ENCODE measurements at places on chromosomes 3 and 15. TPM values are rescaled to one million over a fixed set of nuclear protein-coding genes. Genes with fewer than 3 reads are reported as not detected.

TLR9 gene
- 0.59 TPM for total RNA-seq

CYP1A2 gene
- total RNA-seq = not detected

TM4SF4 gene
- total RNA-seq = not detected

IL5RA gene
- total RNA-seq = 0.28 TPM

- H3K27ac ChIP-seq = no peak overlapping the region
- no peak for DNase-seq
- no peaks in the 10 kb centered on the region for H3K27me3 ChIP-seq
- H3K36me3 ChIP-seq = no peaks in the 10 kb centered on the region
- H3K4me3 ChIP-seq = no peak overlapping the region
Observed at GRCh38 chr15:35325374-35325941, 220.5 kb downstream of the DPH6 start.

GRCh38 chr15:69457304-69458280 lies 5.0 kb downstream of the RPLP1 start:
- H3K27me3 ChIP-seq = no peaks in the 10 kb centered on the region
- H3K27ac ChIP-seq = peak overlapping the region; percentile 61
- H3K4me3 ChIP-seq = no peak overlapping the region

- H3K4me3 ChIP-seq = no peak overlapping the region
- H3K36me3 ChIP-seq = no peaks in the 10 kb centered on the region
- H3K27ac ChIP-seq = no peak overlapping the region
- no peak for DNase-seq
- no peaks in the 10 kb centered on the region for H3K27me3 ChIP-seq
Observed at GRCh38 chr3:143302638-143303171, 183.1 kb downstream of the CHST2 start.

DNA sequence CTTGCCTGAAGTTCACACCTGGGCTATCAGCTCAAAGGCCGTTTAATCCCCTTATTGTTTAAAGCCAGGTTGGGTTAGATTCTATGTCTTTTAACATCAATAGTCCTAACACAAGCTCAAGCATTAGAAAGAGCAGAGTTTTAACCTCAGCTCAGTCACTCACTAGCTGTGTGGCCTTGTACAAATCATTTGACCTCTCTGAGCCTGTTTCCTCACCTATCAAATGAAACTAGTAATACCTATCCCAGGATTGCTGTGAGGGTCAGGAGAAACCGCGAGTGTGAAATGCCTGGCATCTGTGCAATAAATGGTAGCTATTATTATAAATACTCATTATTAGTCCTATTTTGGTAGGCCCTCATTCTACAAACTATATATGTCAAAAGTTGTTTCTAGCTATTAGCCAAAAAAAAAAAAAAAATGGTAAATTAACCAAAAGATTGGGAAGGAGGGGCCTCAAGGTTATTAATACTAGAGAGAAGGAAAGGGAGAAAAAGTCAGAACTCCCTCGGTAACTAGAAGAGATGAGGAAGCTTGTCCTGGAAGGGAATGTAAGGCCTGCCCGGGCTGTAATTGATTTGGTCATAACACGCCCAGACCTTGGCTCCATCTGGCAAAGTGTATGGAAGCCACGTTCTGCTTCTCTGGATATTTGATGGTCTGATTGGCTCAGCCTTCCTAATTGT lies 510.5 kb upstream of the PROK2 start:
- no peaks in the 10 kb centered on the region for H3K36me3 ChIP-seq
- H3K4me3 ChIP-seq = no peak overlapping the region
- no peaks in the 10 kb centered on the region for H3K27me3 ChIP-seq
- no peak for DNase-seq

DNA sequence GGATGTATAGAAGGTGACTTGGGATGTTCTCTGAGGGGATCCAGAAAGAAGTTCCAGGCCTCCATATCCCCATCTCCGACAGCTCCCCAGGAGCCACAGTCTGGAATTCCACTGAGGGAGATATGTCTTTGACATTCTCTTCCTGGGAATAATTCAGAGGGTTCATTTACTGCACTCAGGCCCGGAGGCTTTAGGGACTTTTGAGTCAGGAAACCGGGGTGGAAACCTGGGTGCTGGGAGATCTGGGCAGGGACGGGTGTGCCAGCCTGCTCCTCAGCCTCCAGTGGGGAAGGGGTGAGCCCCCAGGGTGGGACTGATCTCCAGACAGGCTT lies 147.7 kb downstream of the SMAD6 start:
- H3K4me3 ChIP-seq = no peak overlapping the region
- no peaks in the 10 kb centered on the region for H3K36me3 ChIP-seq
- H3K4me1 ChIP-seq = peaks cover 6% of the 10 kb centered on the region
- peaks cover 24% of the 10 kb centered on the region for H3K27me3 ChIP-seq

GDPGP1 gene
- 5.6 TPM for total RNA-seq

GRCh38 chr15:34853001-34853758 lies 57.8 kb upstream of the ACTC1 start:
- peaks cover 10% of the 10 kb centered on the region for H3K4me1 ChIP-seq
- no peaks in the 10 kb centered on the region for H3K27me3 ChIP-seq
- peaks cover 24% of the 10 kb centered on the region for H3K36me3 ChIP-seq

PLIN1 gene
- total RNA-seq = 0.41 TPM

GRCh38 chr15:101393172-101393571 lies 96.3 kb downstream of the PCSK6 start:
- DNase-seq = no peak
- H3K4me3 ChIP-seq = no peak overlapping the region
- H3K27ac ChIP-seq = no peak overlapping the region
- H3K4me1 ChIP-seq = no peaks in the 10 kb centered on the region

GRCh38 chr3:60384341-60384740 lies 866.9 kb downstream of the FHIT start:
- no peaks in the 10 kb centered on the region for H3K4me1 ChIP-seq
- no peak overlapping the region for H3K27ac ChIP-seq
- H3K27me3 ChIP-seq = no peaks in the 10 kb centered on the region
- no peaks in the 10 kb centered on the region for H3K36me3 ChIP-seq
- no peak overlapping the region for H3K4me3 ChIP-seq

TMEM87A gene
- total RNA-seq = 29.0 TPM

GRCh38 chr3:179788996-179789395 lies 136.2 kb downstream of the USP13 start:
- DNase-seq = no peak
- no peaks in the 10 kb centered on the region for H3K4me1 ChIP-seq

P2RY1 gene
- 1.1 TPM for total RNA-seq

DNA sequence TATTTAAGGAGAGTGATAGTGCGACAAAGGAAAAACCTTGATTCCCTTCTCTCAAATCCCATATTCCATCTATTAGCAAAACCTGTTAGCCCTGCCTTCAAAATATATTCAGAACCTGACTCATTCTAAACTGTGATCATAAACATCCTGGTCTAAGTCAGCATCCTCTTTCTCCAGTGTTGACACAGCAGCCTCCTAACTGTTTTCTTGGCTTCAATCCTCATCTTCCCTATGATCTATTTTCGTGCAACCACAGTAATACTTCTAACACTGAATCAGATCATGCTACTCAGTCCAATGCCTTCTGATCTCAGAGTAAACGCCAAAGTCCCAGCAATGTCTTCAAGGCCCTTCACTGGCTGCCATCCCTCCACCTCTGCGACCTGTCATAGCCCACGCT lies 785.1 kb downstream of the EDEM1 start:
- no peaks in the 10 kb centered on the region for H3K4me1 ChIP-seq
- no peaks in the 10 kb centered on the region for H3K27me3 ChIP-seq
- no peak for DNase-seq

RARB gene
- not detected for total RNA-seq

DNA sequence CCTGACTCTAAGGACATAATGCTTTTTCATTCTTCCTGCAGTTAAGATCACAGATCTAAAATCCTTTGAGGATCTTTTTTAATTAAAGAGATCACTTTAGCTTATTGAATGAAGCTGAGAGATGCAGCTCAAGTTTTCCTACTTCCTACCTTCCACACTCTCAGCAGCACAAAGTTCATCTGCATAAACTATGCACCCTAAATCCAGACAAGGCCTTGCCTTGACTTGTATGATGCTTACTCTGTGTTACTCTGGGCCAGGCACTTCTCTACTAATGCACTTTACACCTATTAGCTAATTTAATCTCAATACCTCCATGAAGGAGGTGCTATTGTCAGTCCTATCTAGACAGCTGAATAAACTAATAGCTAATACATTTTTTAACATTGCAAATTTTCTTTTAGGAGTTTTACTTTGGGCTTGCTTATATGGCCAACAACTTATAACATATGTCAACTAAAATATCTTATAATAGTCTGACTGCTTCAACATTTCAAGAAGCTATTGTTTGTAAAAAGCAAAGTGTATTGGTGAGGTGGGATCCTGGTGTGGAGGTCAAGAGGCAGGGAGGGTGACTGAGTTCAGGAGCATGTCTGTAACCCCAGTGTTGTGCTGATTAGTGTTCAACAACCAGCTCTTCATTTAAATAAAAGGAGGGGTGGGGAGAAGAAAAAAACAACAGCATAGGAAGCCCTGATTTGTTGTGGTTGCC lies 172.4 kb upstream of the ATP11B start:
- no peak overlapping the region for H3K27ac ChIP-seq
- no peak overlapping the region for H3K4me3 ChIP-seq
- H3K4me1 ChIP-seq = no peaks in the 10 kb centered on the region
- H3K27me3 ChIP-seq = peaks cover 4% of the 10 kb centered on the region

DNA sequence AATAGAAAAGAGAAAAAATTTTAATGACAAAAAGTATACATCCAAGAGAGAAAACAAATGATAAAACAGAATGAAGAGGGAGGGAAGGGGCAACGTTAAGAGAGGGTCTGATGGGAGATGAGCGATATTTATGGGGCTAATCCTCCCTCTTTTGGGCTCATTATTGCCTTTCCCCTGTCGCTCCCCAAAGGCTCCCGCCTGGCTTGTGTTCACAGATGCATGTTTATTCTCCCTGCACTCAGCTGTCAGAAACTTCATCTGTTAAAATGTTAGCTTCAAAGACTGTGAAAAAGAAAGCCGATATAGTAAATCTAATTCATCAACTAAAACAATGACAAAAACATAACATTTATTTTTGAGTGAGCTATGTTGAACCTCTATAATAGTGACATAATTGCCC lies 74.3 kb downstream of the GABRB3 start:
- H3K27ac ChIP-seq = no peak overlapping the region
- H3K36me3 ChIP-seq = no peaks in the 10 kb centered on the region
- no peaks in the 10 kb centered on the region for H3K27me3 ChIP-seq
- no peak for DNase-seq
- H3K4me1 ChIP-seq = no peaks in the 10 kb centered on the region

STRA6 gene
- not detected for total RNA-seq

DNA sequence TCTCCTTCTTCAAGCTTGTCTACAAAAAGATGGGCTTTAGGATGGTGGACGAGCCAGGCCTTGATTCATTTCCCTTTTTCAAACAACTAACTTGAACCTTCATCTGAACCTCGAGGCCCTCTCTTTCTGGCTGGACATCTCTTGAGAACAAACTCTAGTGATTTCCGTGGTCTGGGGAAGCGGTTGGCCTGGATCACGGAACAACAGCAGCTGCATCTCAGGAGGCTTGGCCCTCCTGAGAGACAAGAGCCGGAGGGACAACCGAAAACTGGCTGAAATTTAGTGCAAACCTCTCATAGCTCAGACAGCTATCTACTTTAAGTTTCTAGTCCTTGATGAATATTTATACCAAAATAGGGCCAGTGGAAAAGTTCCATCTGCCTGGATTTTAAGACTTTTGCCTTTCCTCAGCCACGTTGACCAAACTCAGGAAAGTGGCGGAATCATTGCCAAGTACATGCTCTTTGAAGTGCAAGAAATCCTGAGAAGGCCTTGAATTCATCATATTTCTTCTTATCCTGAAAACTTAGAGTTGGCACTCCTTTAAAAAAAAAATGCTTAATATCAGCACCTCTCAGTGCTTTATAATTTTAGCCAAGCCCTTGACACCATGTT lies 14.5 kb downstream of the LMCD1 start:
- H3K27me3 ChIP-seq = peaks cover 6% of the 10 kb centered on the region
- H3K36me3 ChIP-seq = no peaks in the 10 kb centered on the region
- H3K4me1 ChIP-seq = no peaks in the 10 kb centered on the region
- no peak overlapping the region for H3K4me3 ChIP-seq
- no peak overlapping the region for H3K27ac ChIP-seq

ZNF106 gene
- total RNA-seq = 62.7 TPM

B3GALNT1 gene
- total RNA-seq = 0.60 TPM

- peaks cover 42% of the 10 kb centered on the region for H3K27me3 ChIP-seq
- no peak for DNase-seq
- H3K4me1 ChIP-seq = peaks cover 7% of the 10 kb centered on the region
- H3K36me3 ChIP-seq = no peaks in the 10 kb centered on the region
- no peak within 1 kb of the TSS for H3K4me3 ChIP-seq
- H3K27ac ChIP-seq = no peak within 1 kb of the TSS
Observed at GRCh38 chr3:154430014-154430413, at the start of gene GPR149. Gene GPR149 (minus strand): TSS chr3:154430190. CDS start chr3:154429615, 575 bp downstream.

DNA sequence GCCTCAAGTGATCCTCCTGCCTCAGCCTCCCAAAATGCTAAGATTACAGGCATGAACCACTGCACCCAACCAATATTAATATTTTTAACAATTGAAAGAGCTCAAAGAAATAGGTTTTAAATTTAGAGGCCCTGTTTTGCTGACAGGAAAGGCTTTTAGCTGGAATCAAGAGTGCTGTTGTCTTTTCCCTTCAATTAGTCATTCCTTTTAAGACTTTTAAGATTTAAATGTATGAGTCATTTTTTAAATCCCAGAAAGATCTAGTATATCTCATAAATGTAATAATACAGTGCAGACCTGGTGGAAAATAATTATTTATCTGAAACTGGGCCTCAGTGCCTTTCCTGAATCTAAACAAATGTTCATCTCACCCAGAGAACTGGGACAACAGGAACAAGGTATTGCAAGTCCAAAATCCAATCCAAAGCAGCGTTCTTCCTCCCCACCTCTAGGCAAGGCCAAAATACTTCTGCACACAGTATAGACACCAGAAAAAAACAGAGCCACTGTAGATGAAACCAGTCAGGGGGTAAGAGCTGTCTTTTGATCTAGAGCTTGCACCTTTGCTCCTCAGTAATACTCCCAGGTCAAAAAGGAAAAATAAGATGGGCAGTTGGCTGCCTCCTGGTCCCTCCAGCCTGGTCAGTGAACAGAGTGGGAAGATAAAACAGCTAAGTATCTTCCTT lies 14.4 kb downstream of the AGTR1 start:
- no peak overlapping the region for H3K4me3 ChIP-seq
- H3K27me3 ChIP-seq = no peaks in the 10 kb centered on the region
- no peaks in the 10 kb centered on the region for H3K36me3 ChIP-seq
- DNase-seq = no peak

DNA sequence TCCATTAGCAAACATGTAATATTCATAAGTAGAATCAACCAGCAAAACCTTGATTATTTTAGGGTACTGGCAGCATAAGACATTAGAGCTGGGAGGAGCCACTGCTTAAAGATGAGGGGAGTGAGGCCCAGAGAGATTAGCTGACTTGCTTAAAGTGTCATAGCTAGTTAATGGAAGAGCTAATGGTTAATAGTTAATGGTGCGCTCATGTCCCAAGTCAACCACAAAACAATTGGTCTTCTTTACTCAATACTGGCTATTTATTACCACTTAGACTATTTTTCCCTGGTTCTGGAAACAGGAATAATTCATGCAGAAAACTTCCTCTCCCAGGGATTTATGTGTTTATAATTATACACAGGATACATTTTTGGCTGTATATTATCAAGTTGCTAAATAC lies 33.1 kb downstream of the EIF4E3 start:
- DNase-seq = no peak
- H3K4me1 ChIP-seq = peaks cover 11% of the 10 kb centered on the region
- no peaks in the 10 kb centered on the region for H3K27me3 ChIP-seq
- H3K4me3 ChIP-seq = no peak overlapping the region
- peaks cover 34% of the 10 kb centered on the region for H3K36me3 ChIP-seq

CLDN16 gene
- not detected for total RNA-seq

GRCh38 chr3:10279384-10280176 lies 13.2 kb downstream of the GHRL start:
- H3K4me1 ChIP-seq = peaks cover 59% of the 10 kb centered on the region
- no peak overlapping the region for H3K27ac ChIP-seq
- DNase-seq = no peak
- peaks cover 45% of the 10 kb centered on the region for H3K36me3 ChIP-seq

GRCh38 chr15:66723826-66724731 lies 22.0 kb downstream of the SMAD6 start:
- H3K27me3 ChIP-seq = peaks cover 3% of the 10 kb centered on the region
- H3K36me3 ChIP-seq = no peaks in the 10 kb centered on the region
- no peak for DNase-seq

Data from activated CD4-positive, alpha-beta T cell treated with anti-CD3 and anti-CD28 coated beads for 36 hours (primary cell).